Fibroblast of skin of left quadriceps (primary cell): ENCODE measurements at places on chromosomes 7 and 10.

- no peak for DNase-seq
Measured at GRCh38 chr10:110208614-110209453, 1.4 kb downstream of the MXI1 start.

DNA sequence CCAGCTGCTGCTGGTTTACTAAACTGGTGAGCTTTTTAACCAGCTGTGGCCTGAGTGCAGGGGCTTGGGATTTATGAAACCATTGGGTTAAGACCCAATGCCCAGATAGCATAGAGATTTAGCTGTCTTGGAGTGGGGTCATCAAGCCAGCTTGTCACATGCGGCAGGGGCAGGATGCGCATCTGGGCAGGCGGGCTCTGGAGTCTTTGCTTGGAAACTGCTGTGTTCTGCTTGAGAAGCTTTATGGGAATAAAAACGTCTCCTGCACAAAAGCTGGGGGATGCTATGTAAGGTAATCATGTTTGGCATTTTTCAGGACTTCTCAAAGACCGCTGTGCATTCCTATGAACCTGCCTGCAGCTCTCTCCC lies 136.3 kb downstream of the MAPK8 start:
- no peak for DNase-seq

GRCh38 chr10:76514321-76514720 lies 1082.9 kb downstream of the LRMDA start:
- no peak for DNase-seq

- DNase-seq: no peak
Measured at GRCh38 chr7:106270122-106270977, 14.4 kb downstream of the NAMPT start.

DNA sequence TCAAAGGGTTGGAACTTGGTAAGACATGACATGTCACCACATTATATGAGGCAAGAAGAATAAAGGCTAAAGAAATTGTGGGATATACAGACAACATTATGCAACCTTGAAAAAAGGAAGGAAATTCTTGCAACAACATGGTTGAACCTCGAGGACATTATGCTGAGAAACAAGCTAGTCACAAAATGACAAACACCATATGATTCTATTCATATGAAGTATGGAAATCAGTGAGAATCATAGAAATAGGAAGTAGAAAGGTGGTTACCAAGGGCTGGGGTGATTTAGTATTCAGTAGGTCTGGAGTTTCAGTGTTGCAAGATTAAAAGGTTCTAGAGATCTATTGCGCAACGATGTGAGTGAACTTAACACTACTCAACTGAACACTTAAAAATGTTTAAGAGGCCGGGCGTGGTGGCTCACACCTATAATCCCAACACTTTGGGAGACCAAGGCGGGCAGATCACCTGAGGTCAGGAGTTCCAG lies 126.9 kb upstream of the TBX20 start:
- no peak for DNase-seq

DNA sequence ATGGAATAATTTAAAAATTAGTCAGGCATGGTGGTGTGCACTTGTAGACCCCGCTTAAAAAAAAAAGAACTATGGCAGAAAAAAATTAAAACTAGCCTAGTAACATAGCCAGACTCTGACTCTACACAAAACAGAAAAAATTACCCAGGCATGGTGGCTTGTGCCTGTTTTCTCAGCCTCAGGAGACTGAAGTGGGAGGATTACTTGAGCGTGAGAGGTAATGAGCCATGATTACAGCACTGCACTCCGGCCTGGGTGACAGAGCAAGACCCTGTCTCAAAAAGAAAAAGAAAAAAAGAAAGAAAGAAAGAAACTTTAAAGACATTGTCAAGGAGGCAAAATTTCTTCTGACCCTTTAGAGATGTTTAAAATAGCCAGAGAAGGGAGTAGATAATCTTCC lies 109.0 kb upstream of the TMEM106B start:
- DNase-seq: no peak

GRCh38 chr10:12218991-12219390 lies 23.0 kb downstream of the CDC123 start:
- no peak for DNase-seq

DNA sequence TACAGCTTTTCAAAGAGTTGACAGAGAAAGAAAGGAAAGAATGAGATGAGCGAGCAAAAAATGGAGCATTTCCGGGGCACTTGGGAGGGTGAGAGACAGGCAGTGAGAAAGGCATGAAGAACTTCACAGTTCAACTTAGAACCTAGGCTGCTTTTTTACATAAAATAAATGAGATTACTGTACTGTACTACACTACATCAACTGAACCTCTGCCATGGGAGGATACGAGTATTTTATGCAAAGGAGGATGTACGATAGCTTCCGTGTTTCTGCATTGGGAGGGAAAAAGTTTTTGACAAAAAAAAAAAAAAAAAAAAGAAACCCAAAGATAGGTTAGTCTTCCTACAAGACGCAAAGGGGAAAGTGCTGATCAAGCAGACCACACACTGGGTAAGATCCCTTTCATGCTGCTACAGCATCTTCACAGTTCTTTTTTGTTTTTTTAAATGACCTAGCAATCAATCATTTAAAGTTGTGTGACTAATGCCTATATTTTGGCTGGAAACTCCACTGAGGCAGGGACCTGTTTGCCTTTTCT lies 88.0 kb downstream of the RAPGEF5 start:
- DNase-seq: no peak
